ENCODE measurements at places on chromosomes 2 and 18.
A peak's percentile ranks its signal among the peaks of the same experiment; 100 is the strongest.

GRCh38 chr2:102834523-102835273 lies 72.9 kb downstream of the TMEM182 start:
- DNase-seq, result no peak

GRCh38 chr2:165161510-165161909 lies 42.3 kb downstream of the SCN3A start:
- no peak for DNase-seq

- no peak for DNase-seq
Measured at GRCh38 chr2:104871649-104871971, 17.7 kb downstream of the POU3F3 start.

- DNase-seq, result no peak
Measured at GRCh38 chr2:173059292-173059691, 16.4 kb upstream of the MAP3K20 start.

DNA sequence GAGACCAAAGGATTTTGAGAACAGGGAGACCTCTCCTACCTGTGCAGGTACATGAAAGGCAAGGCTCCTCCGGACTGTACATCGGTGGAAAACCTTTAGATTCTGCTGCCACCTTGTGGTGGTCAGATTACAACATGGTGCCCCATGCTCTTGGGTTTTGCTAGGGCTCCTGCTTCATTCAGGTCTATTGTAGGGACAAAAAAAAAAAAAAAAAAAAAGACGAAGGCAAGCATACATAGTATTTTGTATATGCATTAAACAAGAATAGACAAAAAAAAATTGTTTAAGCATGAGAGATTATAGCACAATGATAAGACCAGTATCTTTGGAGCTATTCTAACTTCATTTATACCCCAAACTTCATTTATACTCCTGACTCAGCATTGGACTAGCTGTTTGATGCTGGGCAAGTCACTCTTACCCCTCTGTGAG lies 27.4 kb upstream of the SPR start:
- peak; percentile 19 for DNase-seq

DNA sequence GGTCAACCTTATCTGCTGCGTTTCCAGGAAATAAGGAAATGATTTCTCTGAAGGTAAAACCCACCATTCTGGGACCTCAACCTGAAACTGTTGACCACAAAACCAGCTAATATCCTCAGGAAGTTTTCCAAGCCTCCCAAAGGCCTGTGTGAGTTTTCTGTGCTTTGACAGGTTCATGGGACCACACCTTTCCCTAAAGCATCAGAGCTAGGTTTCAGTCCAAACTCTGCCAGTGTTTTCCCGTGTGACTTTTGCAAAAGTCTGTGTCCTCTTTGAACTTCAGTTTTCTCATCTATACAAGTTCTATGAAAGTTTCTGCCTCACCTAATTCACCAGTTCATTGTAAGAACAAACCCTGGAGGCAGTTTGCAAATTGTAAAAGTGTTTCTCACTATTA lies 39.8 kb downstream of the VSNL1 start:
- DNase-seq, result no peak

DNA sequence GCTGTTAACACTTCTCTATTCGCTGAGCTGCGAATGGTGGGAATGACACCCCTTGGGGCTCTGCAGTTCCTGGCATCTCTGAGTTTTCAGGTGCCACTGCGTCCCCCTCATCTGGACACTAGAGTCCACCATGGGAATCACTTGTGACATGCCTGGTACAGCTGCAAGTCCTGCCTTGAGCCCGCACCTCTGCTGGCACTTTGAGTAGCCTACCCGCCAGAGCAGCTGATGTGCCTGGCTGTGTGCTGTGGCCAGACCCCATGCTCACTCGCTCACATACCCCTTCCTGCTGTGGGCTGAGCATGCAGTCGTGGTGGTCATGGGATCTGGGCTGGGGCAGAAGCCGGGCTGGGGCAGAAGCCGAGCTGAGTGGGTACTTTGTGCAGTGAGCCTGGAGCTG lies 117.6 kb downstream of the RND3 start:
- no peak for DNase-seq

- DNase-seq, result no peak
Measured at GRCh38 chr2:143717053-143717452, 587.8 kb downstream of the ARHGAP15 start.

DNA sequence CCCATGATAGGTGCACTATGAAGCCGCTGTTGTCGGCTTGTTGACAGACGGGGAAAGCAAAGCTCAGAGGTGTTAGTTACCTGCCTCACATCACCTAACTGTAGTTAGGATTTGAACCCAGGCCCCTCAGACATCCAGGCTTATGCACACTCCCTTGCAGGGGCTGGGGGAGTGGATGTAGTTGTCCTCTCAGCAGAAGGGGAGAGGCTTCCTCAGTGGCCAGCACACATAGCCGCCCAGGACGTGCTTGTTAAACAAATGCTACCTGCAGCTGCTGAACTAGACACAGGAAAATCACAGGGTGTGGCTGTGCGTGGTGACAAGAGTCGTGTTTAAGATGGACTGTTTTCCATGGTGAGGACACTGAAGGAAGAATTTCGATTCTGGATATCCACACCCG lies 39.2 kb downstream of the GREB1 start:
- DNase-seq, result no peak

GRCh38 chr2:157254041-157254440 lies 3.5 kb upstream of the GALNT5 start:
- no peak for DNase-seq

DNA sequence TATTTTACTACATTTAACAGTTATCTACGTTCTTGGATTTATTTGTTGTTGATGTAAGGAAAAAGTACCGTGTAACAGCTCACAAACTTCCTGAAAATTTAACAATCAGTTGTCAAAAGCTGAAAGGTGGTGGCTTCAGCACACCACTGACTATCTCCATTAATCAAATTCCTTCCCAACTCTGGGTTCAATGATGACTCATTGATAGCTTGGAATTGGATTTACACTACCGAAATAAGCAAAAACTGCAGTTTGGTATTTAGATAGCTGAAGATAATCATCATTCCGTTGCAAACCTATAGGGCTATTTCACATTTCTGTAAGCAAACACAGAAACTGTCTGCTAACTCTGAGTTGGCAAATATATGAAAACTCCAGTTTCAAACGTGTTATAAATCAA lies 322.3 kb upstream of the TFPI start:
- no peak for DNase-seq

- DNase-seq, result no peak
Measured at GRCh38 chr2:62287899-62288880, 92.3 kb downstream of the B3GNT2 start.

DNA sequence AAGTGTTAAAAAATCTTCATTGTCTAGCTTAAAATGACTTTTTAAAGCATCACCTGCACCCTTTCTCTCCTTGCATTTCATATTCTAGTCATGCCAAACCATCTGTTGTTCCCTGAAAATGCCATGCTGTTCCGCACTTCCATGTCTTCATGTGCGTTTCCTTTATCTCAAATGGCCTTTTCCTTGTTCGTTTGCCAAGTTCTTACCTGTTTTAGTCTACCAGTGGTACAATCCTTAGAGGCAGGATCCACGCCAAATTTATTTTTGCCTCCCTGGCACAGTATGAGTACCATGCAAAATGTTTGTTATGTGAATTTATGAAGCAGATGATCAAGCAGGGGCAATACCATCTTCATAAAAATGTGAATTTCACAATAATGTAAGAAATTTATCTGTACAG lies 37.0 kb downstream of the TMEFF2 start:
- DNase-seq, result no peak

- no peak for DNase-seq
Measured at GRCh38 chr2:219023045-219023605, 18.2 kb downstream of the CFAP65 start.

- DNase-seq, result no peak
Measured at GRCh38 chr2:40282428-40282827, 169.5 kb downstream of the SLC8A1 start.

DNA sequence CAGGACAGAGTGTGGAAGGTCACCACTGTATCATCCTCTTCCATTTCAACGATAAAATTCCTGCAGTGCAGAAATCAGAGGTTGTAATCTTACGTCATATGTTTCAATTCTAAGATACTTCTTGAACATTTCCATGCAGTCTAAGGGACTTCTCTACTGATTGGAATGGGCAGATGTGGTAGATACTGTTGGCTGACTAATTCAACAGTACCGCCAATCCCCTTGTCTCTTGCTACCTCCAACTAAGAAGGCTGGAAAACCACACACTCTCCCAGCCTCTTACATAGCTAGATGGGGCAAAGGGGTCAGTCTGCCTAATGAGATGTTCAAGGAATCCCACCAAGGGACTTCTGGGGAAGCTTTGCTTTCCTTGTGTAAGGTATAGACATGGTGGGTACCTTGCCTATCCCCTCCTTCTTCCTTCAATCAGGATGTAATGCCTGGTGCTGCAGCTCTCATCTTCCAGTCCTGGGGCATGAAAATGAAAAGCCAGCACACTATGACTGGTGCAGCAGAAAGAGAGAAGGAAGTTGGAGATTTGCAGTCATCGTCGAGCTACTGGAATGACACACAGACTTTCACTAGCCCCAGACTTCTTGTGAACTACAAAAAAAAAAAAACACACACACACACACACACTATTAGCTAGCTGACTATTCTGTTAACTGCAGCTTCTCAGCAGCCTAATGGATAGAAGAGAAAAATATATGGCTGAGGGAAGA lies 84.1 kb downstream of the ALPK2 start:
- DNase-seq, result no peak

GRCh38 chr2:107525406-107525805 lies 301.3 kb upstream of the RGPD4 start:
- no peak for DNase-seq

DNA sequence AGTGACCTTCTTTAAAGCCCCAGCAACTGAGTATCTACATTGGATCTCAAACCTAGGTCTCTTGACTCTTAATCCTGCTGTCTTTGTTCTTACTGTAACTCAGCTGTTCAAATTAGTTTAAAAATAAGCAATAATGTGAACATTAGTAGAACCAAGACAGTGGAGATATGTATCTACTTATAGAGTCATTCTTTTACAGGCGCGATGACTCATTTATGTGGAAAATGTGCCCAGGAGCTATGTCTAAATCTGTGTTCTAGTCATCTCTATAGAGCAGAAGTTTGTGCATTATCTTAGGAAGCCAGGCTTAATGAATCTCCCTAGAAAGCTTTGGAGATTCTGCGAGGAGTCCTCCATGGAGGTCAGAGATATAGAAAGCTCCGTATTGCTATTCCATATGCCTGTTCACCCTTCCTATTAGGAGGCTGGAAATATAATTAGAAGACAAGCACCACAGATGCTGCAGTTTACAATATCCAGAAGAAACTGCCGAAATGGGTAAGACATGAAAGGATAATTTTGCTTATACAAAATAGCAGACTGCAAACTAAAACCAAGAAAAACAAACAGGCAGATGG lies 211.6 kb downstream of the TRIB2 start:
- no peak for DNase-seq

GRCh38 chr2:208163489-208163888 lies at the start of gene CRYGA:
TSS of gene CRYGA (minus strand) at chr2:208163589. CDS start at chr2:208163556, 33 bp downstream.
- DNase-seq, result no peak

DNA sequence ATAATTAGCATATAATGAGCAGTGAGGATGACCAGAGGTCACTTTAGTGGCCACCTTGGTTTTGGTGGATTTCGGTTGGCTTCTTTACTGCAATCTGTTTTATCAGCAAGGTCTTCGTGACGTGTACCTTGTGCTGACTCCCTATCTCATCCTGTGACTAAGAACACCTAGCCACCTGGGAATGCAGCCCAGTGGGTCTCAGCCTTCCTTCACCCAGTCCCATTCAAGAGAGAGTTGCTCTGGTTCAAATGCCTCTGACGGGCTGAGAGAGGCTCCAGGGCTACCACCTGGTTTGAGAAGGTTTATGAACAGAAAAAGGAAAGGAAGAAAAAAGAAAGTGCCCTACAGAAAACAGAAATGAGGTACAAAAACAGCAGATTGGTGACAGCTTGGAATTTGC lies 738.7 kb downstream of the SOCS6 start:
- DNase-seq, result no peak

DNA sequence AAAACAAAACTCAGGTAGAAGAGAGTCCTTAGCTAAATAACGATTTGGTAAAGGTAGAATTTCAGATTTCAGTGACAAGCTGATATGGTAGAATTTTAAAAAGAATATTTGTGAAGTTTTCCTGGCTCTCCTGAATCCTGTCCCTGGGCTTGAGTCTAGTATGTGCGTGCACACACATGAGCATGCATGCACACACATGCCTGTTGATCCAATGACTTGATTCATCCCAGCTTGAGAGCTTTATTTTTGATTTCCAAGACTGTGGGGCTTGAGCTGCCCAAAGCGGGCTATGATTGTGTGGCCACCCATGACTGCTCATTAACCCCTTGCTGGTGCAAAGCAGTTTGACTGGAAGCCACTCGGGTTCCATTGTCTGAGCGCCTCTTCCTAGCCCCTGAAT lies 9.0 kb downstream of the LIPG start:
- no peak for DNase-seq

DNA sequence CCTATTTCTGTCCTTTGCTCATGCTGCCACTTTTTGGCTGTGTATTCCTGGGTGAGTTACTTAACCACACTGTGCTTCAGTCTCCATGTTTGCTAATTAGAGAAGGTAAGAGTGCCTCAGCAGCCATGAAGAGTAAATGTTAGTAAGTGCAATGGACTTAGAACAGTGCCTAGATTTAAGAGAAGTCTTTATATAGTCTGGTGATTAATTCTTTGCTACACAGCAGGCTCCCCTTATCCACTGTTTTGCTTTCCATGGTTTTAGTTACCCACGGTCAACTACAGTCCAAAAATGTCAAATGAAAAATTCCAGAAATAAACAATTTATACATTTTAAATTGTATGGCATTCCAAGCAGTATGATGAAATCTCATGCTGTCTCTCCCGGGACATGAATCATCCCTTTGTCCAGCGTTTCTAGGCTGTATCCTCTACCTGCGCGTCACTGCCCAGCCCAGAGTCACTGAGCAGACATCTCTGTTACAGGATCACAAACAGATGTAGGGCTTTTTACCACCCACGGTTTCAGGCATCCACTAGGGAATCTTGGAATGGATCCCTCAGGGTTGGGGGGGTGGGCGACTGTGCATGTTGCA lies 91.0 kb downstream of the CTIF start:
- no peak for DNase-seq

DNA sequence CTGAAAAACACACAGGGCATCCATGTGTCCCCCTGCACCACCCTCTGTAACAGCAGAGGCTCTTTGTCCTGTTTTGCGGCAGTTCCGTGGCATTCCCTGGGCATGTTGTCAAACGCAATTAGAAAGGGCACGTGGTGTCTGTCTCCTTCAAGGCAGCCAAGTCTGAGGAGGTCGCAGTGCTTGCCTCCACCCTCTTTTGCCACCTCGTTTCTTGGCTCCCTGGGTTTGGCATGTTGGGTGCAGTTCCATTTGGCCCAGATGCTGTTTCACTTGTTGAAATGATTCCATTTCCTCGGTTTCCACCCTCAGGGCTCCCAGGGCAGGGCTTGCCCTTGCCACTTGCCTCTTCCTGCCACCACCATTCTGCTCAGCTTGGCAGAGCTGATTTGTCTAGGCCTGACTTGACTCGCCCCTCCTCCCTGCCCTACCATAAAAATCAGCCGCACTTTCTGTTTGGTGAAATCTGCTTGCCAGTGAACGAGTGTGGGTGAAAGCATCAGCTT lies 12.4 kb downstream of the CCL20 start:
- DNase-seq, result peak; percentile 22
